Mesenteric fat pad (tissue), 1 donor: ENCODE measurements at places on chromosomes 5 and 9.

GRCh38 chr9:133855802-133856521, 117.8 kb upstream of the SARDH start:
- no peak for DNase-seq

- DNase-seq, result no peak
Observed at GRCh38 chr5:104539618-104540350, 977.2 kb upstream of the NUDT12 start.

DNA sequence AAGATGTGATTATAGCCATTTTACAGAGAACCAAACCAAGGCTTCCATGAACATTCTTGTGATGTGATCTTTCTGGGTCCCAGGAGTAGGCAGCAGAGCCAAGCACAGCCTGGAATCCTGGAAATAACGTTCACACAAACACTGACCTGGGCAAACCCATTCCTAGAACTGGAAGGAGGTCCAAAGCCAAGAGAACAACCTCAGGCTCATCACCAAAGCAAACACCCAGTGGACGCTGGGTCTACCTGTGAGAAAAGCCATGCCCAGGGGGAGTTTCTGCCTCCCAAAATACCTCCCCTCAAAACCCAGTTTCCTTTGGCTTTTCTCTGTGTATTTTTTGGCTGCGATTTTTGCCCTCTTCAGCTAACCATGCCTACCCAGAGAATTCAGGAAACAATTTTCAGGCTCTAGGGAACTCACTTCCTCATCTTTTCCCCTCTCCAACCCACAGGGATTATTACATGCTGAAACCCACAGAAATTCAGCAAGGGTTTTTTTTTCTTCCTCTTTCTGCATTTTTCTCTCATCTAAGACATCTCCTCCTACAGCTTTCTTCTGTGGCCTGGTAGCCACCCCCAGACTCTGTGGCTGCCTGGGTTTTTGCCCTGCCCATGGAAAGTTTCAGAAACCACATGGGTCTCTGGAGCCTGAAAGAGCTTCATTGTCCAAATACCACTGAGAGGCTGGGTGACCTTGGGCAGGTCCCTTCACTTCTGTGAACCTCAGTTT, 75.0 kb downstream of the TNC start:
- no peak for DNase-seq

DNA sequence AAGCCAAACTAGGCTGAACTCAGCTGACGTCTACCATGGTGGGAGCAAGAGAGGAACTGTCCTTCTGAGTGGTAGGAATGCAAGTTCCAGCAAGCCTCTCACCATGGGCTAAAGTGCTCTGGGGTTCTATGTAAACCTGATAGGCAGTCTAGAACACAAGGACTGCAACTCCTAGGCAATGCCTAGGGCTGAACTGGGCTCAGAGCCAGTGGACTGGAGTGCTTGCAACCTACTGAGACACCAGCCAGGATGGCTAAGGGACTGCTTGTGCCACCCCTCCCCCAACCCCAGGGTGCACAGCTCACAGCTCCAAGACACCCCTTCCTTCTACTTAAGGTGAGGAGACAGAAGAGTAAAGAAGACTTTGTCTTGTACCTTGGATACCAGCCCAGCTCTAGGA, 12.1 kb upstream of the RCL1 start:
- no peak for DNase-seq

DNA sequence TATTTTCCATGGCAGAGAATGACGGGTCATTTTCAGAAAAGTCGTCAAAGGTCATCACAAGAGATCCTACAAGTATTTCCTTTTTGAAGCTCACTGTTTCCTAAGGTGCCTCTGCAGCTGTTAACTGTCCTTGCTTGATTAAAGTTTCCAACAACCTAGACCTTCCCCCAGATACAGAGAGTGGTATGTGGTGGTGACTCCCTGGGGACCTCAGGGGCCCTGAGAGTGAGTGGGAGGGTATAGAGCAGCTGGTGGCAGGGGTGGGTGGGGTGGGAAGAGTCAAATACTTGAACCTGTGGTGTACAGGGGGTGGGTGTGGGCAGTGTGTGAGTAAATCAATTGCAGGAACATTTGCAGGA, 1.6 kb upstream of the CD72 start:
- DNase-seq, result no peak

GRCh38 chr5:73497497-73498056, 665 bp upstream of the BTF3 start:
- DNase-seq, result no peak

GRCh38 chr9:95819636-95820035, 55.9 kb upstream of the ERCC6L2 start:
- DNase-seq, result no peak

DNA sequence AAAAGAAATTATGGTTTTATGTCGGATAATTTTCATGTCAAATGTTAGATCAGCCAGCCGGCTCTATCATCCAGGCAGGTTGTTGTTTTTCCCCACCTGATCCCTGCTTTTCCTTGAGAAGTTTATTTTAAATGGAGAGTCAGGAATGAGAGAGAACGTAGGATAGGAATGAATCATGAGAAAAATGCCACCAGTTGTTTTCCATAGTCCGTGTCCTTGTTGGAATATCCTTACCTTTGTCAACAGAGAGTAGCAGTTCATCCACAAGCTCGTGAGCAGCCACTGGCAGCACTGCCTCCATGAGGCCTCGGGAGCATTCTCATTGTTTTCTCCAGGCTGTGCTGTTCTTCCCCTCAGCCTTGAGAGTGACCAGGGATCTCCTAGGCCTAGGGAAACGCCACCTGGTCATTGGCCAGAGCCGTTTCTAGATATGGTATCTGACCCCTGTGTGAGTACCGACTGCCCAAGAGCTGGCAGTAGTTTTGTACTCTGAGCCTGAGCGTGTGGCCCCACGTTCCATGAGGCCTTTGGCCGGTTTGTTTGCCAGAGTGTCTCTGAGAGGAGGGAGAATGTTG, 293.3 kb downstream of the FANCC start:
- DNase-seq, result no peak
